ENCODE measurements at places on chromosomes 4 and X.

GRCh38 chrX:49960061-49960460 is 37.7 kb downstream of the CLCN5 start:
- no peak for DNase-seq

GRCh38 chr4:140136509-140136908 is 17.5 kb downstream of the MAML3 start:
- DNase-seq = no peak

- no peak for DNase-seq
These were observed 365.9 kb downstream of the CXXC4 start for GRCh38 chr4:104128850-104129213.

DNA sequence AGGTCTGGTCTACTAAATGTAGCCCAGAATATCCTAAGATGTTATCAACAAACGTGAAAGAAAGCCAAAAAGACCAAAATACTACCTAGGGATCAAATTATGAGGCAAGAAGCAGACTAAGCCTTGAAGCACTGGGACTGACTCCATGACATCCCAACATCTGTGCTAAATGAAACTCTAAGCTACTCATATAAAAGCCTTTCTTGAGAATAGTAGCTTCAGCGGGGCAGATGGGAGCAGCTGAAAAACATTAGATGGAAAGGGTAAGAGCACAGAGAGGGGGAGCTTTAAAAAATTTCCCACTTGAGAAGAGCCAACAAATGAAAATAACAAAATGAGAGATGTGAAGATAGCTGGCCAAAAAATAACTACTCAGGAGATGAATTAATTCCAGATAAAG is 81.7 kb downstream of the MAD2L1 start:
- no peak for DNase-seq

GRCh38 chrX:70254909-70255308 is 5.1 kb downstream of the P2RY4 start:
- no peak for DNase-seq

DNA sequence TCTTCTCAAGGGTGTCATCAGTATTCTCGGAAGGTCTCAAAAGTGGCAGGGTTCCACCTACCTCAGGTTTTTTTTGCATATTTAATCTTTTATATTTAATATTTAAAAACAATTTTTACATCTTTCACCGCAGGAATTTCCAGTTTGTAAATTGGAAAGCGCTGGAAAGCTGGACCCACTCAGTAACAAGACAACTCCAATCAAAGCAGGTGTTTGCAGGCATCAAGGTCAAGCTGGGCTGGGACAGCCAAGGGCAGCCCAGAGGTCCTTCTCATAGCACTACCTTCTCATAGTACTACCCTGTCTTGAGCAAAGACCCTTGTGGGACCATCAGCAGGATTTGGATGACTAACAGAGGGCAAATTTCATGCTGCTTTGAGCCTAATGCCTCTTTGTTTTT is 160.1 kb downstream of the TET2 start:
- DNase-seq = no peak

- DNase-seq = peak; percentile 23
These were observed 734 bp upstream of the GALNT7 start for GRCh38 chr4:173167758-173168395.

DNA sequence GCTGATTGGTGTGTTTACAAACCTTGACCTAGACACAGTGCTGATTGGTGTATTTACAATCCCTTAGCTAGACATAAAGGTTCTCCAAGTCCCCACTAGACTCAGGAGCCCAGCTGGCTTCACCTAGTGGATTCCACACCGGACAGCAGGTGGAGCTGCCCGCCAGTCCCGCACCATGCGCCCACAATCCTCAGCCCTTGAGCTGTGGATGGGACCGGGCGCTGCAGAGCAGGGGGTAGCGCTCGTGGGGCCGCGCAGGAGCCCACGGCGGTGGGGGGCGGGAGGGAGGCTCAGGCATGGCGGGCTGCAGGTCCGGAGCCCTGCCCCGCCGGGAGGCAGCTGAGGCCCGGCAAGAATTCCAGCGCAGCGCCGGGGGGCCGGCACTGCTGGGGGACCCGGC is 30.7 kb downstream of the MEPE start:
- no peak for DNase-seq

DNA sequence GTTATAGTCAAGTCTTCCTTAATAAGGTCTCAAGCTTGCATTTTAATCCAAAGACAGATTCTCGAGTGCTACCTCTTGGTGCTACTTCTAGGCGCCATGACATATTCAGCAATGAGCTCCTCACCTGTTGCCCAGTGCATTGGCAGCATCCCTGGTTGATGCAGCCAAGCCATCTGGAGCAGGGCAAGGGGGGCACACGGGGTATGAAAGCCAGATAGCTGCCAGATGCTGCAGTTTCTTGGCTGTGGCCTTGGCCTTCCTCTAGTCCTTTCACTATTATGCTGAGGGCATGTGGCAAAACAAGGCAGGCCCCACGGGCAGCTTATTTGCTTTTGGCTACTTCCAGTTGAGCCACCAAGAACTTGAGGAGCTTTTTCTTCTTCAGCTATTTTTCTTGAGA is 168.6 kb upstream of the PGRMC2 start:
- no peak for DNase-seq

GRCh38 chr4:186651624-186652023 is 72.0 kb downstream of the FAT1 start:
- peak; percentile 61 for DNase-seq

- no peak for DNase-seq
These were observed 79.4 kb upstream of the SPRY1 start for GRCh38 chr4:123317211-123317610.

DNA sequence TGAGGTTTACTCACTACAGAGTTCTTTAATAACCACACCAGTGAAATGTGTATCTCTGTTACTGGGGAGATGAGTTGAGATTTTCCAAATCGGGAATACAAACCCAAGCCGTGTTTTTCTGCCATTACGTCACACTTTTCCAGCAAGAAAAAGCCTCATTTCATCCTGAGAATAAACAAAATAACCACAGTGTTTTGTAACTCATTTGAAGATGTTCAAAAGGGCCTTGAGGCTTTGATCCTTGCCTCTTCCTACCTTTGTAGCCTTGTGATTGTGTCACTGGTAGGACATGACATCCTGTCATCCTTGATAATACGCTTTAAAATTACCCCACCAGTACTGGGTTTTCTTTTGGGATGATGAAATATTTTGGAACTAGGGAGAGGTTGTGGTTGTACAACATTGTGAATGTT is 2.9 kb downstream of the USP11 start:
- no peak for DNase-seq

- DNase-seq = no peak
These were observed 173.0 kb upstream of the PCDH18 start for GRCh38 chr4:137705171-137705783.

DNA sequence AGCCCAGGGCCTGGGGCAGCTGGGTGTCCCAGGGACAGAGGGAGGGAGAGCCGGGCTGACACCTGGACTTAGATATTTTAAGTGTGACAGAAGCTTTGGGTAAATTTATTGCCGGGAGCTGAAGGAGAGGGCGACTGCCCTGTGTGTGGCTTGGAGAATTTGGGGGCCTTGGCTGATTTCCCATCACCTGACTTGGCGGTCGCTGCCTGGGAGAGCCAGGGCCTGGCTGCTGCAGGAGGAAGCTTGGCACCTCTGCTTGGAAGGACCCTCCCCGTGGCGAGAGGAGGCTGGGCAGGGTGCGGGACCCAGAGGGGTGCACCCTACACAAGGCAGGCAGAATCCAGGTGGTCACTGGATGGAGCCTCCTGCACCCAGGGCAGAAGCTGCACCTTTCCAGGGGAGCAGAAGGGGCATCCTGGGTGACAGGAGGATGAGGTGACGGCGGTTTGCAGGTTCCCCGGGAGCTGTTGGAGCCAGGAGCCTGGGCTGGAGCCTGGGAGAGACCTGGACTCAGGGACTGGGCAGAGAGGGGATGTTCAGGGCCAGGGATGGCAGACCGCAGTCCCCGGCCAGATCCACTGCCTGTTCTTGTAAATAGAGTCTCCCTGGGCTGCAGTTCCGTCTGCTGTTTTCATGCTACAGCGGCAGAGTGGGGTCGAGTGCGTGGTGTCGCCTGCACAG is 72.0 kb downstream of the RGS12 start:
- DNase-seq = no peak

DNA sequence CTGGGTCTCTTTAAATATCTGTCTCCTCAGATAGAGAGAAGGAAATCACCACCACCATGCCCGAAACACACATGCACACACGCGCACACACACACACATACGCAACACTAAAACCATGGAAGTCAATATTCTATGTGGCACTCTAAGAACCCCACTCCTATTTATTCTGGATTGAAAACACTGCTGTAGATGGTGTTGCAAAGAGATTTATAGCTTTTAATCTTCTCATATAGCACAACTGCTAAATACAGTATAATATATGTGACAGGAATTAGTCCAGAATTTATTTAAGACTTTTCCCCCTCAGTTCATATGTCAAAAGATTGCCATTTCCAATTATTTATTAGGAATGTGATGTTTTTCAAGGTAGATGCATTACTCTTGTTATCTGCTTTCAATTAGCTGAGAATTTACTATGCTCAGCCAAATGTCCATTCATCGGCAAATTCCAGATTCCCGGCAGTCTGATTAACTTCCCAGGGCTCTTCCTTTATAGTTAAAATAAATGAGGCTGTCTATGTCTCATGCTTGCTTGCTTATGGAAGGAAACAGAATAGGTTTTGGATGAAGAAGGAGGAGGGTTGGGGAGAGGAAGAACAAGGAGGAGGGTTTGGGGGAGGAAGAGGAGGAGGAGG is 115.4 kb upstream of the NDP start:
- no peak for DNase-seq

DNA sequence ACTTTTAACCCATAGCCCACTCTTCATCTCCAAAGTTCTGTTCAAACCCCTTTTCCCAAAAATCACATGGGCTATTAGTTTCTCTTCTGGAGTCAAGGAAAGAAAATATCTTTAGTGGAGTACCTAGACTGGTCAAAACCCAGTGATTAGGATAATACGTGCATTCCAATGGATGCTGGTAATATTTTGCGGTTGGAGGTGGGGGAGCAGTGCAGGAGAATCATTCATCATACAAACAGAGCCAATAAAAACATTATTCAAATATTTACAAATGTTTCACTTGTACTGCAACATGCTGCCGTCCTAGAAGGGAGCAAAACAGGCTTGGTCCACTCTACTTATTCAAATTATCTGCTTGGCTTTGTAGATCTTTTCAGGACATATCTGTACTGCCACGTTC is 57.2 kb upstream of the RAB9B start:
- DNase-seq = no peak

DNA sequence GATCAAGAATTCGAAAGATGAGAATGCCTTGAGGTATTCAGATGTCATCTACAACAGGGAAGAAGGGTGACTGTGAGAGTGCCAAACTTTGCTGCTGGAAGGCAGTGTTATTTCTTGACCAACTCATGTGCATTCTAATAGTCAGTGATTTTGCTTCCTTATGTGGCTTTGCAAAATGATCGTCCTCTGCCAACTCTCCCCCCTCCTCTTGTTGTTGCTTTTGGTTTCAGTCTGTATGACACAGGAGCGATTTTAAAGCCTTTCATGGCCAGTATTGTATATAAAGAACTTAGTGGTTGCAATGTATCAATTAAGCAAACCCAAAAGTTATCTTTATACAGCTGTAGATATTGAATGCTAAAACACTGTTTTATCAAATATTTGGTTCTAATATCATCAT is 379.1 kb downstream of the IL1RAPL1 start:
- no peak for DNase-seq

Data from head of caudate nucleus (tissue), 42 donors.